ENCODE measurements at places on chromosomes 13 and 19. TPM values are rescaled to one million over a fixed set of nuclear protein-coding genes. Genes with fewer than 3 reads are reported as not detected.

GRCh38 chr13:112747256-112747655, 57.4 kb downstream of the ATP11A start:
- no peak for DNase-seq

DNA sequence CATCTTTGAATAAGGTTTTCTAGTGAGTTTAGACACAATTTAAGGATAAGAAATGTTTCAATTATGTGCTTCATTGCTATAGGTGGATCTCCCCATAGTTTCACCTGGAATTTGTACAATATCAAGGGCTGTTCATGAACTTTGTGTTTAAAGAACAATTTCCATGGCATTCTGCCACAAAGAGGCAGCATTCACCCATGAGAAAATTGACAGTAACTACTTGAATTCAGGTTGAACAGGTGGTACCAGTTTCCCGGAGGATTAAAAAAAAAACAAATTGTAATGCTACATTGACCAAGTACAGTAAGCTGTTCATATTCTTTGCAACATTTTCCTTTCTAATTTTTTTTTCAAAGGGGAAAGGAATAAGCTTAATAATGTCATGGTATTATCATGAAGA, 9.1 kb downstream of the SLITRK5 start:
- no peak for DNase-seq

DNA sequence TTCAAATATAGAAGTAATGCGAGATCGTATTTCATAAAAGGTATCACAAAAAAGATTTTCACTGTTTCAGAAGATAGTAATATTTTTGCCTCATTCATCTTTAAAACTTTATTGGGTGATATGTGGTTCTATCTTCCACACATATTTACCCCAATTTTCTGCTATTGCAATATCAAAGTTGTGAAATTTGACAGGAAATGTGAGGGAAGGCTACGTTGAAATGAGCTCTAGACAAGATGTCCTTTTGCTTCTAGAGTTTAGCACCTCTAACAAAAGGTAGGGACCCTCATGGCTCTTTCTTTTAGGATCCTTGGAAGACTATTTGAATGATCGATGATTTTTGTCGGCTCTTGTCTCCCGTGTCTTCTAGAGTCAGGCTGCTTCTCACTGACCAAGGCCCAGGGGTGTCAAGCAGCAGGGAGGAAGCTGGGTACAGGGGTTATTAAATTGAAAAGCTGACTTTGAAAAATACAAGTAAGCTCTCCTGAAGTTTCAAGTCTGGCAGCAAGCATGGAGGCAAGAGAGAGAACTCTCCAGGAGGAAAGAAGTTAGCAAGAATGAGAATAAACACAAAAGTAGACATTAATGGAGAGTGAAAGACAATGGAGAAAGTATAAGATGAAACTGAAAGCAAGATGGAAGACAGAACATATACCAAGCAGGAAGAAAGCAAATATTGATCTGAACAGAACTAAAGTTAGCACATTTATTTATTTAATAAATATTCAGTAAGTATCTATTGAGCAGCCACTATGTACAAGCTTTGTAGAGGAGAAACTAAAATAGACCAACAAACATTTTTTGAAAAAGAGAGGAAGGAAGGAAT, 73.4 kb downstream of the RUBCNL start:
- DNase-seq: no peak

- DNase-seq: no peak
These were observed 190.4 kb upstream of the SOX1 start for GRCh38 chr13:111876506-111876905.

- no peak for DNase-seq
These were observed 23.2 kb downstream of the ZIC5 start for GRCh38 chr13:99948411-99948810.

DNA sequence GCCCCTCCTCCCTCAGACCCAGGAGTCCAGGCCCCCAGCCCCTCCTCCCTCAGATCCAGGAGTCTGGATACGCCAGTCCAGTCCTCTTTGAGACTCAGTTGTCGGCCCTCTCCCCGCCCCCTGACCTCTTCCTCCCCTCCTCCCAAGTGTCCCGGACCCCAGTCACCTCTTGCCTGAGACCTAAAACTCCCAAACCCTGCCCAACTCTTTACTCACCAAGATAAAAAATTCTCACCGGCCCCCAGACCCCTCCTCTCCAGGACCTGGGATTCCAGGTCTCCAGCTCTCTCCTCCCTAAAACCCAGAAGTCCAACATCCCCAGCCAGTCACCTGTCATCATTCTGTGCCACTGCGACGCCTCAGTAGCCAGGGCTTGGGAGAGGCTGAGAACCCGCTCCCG, 1.4 kb upstream of the HSD17B14 start:
- no peak for DNase-seq

DNA sequence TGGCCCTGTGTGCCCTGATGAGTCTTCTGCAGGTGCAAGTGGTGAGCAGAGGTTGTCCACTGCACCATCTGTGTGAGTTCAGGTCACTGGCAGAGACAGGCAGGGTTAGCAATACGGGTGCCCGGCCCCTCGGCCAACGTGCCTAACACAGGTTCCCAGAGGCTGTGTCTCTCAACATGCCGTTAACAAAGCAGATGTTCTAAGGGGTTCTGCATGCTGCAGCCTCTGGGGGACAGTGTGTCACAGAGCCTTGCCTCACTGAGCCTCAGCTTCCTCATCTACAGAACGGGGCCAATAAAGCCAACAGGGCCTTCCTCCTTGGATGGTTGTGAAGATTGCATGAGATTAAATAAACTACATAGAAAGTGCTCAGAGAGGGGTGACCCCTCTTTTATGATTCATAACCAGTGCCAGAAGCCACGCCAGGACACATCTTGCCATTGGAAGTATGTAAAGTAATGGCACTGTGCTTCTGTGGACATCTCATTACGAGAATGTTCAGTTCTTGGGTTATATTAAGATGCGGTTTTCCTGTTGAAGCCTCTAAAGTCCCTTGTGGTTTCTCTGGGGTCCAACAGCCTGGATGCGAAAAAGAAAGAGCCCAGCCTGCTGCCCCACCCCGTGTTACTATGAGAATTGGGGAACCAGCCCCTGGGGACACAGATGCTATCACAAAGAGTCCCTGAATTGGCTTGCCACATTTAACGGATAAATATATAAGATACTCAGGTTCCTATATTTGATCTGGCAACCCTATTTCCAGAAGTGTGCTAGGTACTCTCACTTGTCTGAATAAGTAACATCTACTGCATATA, 11.2 kb upstream of the ARHGEF18 start:
- DNase-seq: no peak

DNA sequence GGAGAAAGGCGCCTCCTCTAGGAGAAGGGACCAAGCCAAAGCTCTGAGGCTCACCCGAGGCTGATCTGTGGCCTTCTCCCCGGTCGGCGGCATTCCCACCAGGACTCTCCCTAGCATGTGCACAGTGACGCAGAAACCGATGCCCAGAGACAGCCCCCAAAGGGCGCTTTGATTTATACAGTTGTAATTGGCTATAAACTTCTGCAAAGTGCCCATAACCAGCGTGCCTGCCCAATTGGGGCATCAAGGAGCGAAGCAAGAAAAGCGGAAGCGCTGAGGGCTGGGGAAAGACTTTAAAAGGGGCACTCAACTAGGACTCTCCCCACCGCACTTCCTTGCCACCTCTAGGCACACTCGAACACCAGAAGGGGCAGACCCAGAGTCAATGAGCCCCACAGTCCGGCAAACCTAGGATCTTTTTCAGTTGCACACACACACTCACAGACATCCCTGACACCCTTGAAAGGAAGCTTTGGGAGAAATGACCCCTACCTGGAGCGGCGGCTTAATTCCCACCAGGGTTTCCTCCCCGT, 1.8 kb downstream of the CDX2 start:
- no peak for DNase-seq

- no peak for DNase-seq
These were observed 17.6 kb upstream of the ZNF835 start for GRCh38 chr19:56689198-56689597.

DNA sequence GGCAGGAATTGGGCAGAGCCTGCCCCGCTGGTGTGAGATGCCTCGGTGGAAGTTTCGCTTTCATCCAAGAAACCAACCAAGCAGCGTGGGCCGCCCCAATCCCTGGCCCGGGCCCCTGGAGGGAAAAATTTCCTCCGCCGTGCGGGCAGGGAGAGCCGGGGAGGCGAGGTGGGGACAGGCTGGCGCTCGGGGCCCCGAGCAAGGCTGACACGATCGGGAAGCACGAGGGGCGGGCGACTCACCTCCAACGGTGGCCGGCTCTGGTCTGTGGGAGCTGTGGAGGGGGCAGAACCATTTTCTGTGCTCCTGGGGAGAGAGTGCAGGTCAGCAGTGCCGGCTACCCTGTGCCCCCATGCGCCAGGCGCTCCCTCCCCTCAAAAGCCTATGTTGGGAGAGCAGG, 11.0 kb downstream of the RNF126 start:
- DNase-seq: no peak

DNA sequence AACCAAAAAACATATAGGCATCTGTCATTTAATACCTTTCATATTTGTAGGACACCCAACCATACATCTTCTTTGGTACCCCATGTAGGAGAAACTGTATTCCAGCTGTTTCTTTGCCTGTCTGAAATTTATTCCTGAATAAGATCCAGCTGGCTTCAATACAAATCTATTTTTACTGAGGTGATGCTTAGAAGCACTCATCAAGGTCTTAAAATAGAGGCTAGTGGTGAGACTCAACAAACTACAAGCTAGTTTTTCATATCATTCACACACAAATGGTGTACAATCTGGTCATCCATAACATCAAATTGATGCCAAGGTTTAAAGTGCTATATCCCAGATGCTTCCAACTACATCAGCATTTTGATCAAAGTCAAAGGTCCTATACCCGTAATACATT, 1071.3 kb upstream of the MIR17HG start:
- DNase-seq: no peak

- no peak for DNase-seq
These were observed 3.8 kb upstream of the MAP2K7 start for GRCh38 chr19:7899751-7900378.

MRPL54 gene
- 56.9 TPM for total RNA-seq

CILP2 gene
- 0.81 TPM for total RNA-seq

APOC4 gene
- not detected for total RNA-seq

Measured in thoracic aorta (tissue), 2 donors.